ENCODE measurements at places on chromosomes 4 and X. TPM values are rescaled to one million over a fixed set of nuclear protein-coding genes. Genes with fewer than 3 reads are reported as not detected.

The TRPC3 gene
- total RNA-seq, result not detected

The MAGEA10 gene
- not detected for total RNA-seq

The IQCM gene
- not detected for total RNA-seq

The MAGIX gene
- total RNA-seq, result 1.7 TPM

The HAND2 gene
- 0.73 TPM for total RNA-seq

The ANKRD50 gene
- 14.8 TPM for total RNA-seq

The IGFBP7 gene
- 636 TPM for total RNA-seq

The CFAP99 gene
- total RNA-seq, result under 0.01 TPM

The PABPC1L2B gene
- not detected for total RNA-seq

The GLRB gene
- total RNA-seq, result 1.5 TPM

The RPS6KA6 gene
- total RNA-seq, result under 0.01 TPM

The FRG2 gene
- total RNA-seq, result not detected

The MAGEE2 gene
- total RNA-seq, result not detected

The IL2 gene
- not detected for total RNA-seq

The PNMA3 gene
- total RNA-seq, result not detected

The POF1B gene
- not detected for total RNA-seq

The TLR2 gene
- total RNA-seq, result 1.4 TPM

The GRIA3 gene
- total RNA-seq, result not detected

The SPIN2B gene
- 6.0 TPM for total RNA-seq

Measured in melanocyte of skin (primary cell).